ENCODE measurements at places on chromosomes 16 and 17. TPM values are rescaled to one million over a fixed set of nuclear protein-coding genes. Genes with fewer than 3 reads are reported as not detected.

DNA sequence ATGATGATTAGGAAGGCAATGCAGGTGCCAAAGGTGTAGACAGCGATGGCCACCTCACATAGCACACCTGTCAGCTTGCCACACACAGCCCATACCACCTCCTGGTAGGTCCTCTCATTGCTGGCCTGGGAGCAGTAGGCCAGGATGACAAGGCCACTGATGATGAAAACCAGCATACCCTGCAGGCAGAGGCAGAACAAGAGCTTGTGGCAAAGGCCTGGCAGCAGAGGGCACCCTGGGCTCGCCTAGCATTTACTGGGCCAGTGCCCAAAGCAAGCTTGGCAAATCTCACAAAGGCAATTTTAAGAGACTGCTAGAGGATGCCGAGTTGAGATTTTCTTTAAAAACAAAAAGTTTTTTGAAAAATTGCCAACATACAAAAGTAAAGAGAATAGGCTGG lies 5.9 kb downstream of the SLC38A7 start:
- peak; percentile 66 for DNase-seq

GRCh38 chr17:4657678-4658077 lies 16.2 kb upstream of the ALOX15 start:
- DNase-seq: no peak

DNA sequence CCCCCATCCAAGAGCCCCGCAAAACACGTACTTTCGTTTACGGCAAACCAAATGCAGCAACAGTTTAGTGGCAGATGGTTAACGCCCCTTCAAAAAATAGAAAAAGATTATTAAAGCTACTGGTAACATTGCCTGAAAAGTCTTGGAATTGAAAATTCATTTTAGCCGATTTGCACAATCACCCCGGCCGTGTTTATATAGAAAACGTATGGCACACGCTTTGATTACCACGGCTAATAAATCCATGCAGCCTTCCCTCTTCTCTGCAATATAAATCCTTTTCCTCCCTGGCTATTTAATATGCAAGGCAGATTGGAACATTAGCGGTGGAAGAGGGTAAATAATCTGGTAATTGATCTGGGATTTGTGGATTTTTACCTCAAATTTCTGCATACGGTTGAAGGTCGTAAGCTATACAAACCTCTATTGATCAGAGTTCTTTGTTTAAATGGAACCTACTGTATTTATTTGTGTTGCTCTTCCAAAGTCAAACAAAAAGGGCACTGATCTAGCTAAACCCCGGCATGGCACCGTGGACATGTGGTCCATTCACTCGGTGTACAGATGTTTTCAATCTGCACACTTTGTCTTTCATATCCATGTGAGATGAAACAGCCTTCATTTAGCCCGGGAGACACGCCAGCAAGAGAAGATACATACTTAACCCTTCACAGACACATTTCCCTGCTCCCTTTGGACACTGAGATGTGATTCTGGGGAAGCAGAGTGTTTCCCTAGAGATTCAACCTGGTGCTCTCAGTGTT lies 238.1 kb upstream of the MAF start:
- DNase-seq: no peak

- DNase-seq: no peak
These were observed 270.0 kb upstream of the PSMD7 start for GRCh38 chr16:74026373-74027281.

GRCh38 chr17:7436556-7437368 lies 1.5 kb downstream of the TMEM102 start:
- DNase-seq: peak; percentile 79

DNA sequence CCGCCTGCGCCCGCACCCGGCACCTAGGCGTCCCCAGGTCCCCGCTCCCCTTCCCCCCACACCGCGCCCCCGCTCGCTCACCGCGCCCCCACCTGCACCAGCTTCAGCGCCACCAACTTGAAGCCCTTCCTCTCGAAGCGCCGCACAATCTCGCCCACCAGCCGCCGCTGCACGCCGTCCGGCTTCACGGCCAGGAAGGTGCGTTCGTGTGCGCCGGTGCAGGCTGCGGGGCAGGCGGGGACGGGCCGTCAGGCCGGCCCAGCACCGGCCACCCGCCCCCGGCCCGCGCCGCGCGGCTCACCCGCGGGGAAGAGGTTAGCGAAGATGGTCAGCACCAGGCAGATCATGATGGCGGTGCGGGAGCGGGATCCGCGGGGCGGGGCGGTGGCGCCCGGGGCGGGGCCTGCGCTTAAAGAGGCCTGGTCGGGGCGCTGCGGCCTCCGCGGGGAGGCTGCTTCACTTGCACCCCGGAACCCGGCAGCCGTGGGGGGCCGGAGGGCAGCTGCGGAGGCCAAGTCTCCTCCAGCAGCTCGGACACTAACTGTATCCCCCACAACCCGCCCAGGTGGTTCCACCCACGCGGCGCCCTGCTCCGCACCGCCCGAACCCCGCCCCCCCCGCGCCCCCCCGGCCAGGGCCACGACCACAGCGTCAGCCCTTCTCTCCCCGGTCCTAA lies at the start of gene NME3:
NME3 (minus strand) TSS at position 356 of the 676 bp plus-strand sequence; CDS start at position 347, 9 bp downstream.
- peak; percentile 69 for DNase-seq

NHLRC4 gene
- total RNA-seq: 6.2 TPM

All from prostate gland (tissue), 2 donors.